ENCODE measurements at places on chromosomes 2 and 18.
A peak's percentile ranks its signal among the peaks of the same experiment; 100 is the strongest.

DNA sequence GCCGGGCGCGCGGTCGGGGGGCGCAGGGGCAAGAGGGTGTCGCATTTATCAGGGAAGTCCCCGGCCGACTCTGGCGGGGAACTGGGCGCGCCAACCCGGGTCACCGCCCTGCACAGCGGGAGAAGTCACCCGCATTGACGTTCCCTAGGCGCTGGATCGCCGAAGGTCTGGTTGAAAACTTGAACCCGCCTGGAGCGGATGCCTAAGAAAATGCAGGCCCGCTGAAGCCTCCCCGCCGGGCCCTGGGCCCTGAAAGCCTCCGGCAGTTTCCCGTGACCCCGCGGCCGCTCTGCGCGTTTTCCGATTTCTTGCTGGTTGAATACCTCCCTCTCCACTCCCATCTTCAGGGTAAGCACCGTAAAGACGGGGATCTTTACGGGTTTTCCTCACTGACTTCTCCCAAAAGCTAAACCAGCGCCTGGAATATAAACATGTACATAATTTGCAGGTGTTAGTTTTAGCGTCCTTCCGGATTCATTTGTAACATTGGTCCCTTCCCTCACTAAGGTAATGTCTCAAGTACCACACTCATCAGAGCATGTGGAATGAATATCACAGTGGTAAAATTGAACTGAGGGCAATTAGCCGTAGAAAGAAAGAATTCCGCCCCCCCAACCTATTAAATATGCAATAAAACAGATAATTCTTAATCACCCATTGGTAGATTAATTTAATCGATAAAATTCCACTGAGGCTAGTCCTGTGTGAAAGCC, 675 bp upstream of the SPIRE1 start:
- peak; percentile 67 for DNase-seq

DNA sequence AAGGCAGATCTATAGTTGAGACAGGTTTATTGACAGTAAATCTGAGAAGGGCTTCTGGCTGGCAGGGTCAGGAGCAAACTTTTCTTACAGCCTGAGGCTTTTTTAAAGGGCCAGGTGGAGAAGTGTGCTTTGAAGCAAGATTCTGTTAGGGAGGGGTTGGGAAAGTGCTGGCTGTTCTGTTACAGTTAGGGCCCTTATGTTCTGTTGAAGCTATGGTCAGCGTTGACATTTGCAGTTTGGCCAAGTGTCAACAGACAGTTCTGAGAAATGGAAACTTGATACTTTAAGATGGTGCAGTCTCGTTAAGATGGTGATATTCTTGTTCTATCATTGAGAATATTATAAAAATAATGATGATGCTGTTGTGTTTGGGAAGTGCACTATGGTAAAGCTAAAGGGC, 154.2 kb downstream of the RDH14 start:
- no peak for DNase-seq

DNA sequence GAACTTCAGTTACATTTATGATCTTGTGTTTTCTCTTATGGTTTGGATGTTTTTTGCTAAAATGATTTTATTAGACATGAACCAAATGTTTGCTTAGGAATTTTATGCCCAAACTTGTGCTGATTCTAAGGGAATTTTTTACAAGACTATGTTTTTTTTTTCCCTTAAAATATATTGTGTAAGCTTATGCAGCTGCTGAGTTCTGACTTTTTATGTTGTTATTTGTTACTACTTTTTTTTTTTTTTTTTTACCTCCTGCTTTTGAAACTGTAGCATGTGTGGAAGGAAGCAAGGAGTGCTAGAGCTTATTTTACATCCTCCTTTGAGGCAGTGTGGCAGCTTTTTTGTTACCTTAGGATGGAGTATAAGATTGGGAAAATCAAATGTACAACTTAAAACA, 6.0 kb upstream of the DNAH7 start:
- no peak for DNase-seq

DNA sequence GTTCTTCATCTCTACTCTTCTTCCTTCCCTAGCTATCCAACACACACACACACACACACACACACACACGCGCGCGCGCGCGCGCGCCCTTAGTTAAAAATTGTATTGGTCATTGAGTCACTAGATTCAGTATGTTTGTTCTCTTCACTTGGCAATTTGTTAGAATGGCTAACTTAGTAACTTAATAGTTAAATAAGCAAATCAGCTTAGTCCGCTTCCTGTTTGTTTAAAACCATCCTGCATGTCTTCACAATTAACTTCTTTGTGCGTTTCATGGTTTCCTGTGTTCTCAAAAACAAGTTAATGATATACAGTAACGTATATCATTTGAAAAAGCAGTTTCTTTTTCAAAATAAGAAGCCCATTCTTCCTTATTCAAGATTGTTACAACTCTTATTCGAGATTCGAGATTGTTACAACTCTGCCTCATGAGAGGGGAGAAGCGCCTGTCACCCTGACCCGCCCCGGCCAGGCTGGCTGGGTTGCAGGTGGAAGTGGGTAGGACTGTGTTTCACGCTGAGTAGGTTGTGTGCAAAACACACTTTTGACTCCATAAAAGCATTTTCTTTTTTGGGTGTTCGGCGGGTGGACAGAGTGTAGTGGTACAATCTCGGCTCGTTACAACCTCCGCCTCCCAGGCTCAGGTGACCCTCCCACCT, 9.5 kb upstream of the CNNM3 start:
- no peak for DNase-seq

DNA sequence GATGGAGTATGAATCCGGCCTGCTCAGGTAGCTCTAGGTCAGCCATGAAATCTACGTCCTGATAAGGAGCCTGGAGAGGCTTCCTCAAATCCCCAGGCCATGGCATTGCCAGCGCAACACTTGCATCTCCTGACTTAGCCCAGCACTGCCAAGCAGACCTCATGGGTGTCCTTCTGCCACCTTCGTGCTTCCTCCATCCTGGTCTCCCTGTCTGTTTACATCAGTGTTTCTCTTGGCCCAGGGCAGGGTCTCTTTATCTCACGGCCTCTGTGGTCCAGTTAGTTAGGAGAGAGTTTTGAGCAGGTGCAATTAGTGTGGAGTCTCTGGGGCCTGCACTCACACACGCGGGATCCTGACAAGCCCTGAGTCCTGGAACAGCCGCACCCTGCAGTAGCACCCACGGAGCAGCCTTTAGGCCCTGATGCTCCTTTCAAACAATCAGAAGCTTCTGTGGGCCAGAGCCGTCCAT, 193.1 kb upstream of the ARL4C start:
- DNase-seq = no peak

DNA sequence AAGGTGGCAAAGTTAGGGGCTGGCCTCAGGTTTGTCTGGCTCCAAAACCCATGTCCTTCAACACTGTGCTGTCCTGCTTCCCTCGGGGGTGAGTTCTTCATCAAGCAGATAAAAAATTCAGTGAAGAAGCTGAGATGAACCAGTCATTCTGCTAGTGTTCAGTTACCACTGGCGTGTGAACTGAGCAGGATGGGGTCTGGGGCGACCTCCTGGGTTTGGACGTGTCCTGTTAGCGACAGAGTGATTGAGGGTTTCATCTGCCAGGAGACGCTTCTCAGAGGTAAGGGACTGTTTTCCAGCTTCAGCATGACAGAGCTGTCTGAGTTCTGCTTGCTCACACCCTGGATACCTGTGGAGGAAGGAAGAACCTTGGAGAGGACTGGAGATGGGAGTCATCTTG, 14.6 kb downstream of the CEP68 start:
- DNase-seq = no peak

DNA sequence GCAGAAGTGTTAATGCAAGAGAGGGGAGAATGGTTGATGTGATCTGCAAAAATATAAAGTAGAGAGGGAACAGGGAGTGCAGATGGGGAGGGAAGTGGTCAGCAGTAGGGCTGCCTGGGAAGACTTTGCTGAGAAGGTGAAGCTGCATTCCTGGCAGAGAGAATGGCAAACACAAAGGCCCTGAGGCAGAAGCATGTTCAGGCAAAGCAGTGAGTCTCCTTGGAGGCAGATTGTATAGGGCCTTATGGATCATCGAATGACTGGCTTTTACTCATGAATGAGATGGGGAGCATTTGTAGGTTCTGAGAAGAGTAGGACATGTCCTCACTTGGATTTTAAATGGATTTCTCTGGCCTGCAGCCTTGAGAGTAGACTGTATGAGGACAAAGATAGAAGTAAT, 9.5 kb downstream of the ITGA6 start:
- no peak for DNase-seq

- DNase-seq = no peak
These were observed 22.4 kb downstream of the CARF start for GRCh38 chr2:202934456-202934855.

DNA sequence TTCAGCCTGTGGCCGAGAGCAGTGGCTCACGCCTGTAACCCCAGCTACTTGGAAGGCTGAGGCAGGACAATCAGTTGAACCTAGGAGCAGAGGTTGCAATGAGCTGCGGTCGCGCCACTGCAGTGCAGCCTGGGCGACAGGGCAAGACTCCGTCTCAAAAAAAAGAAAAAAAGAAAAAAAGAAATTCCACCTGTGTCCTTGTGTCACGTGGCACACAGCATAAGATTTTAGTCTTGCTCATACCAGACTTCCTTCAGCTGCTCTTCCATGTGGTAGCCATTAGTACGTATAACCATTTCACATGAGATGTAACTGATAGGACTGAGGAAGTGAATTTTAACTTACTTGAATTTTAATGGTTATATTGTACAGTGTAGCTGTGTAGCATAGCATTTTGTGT, 4.0 kb downstream of the NOP58 start:
- DNase-seq = no peak

- DNase-seq = peak; percentile 20
These were observed 235.4 kb downstream of the NDUFA10 start for GRCh38 chr2:239789711-239790110.

GRCh38 chr18:63832470-63832869, 55.0 kb upstream of the SERPINB2 start:
- no peak for DNase-seq

GRCh38 chr2:160956243-160956802, 203.9 kb upstream of the TANK start:
- DNase-seq = peak; percentile 48

GRCh38 chr18:34514957-34515356, 195.1 kb upstream of the DTNA start:
- no peak for DNase-seq

GRCh38 chr2:43391878-43392215, 165.4 kb upstream of the ZFP36L2 start:
- no peak for DNase-seq

GRCh38 chr18:44691148-44691925, 10.6 kb downstream of the SETBP1 start:
- no peak for DNase-seq

- no peak for DNase-seq
These were observed 171.8 kb downstream of the UBR3 start for GRCh38 chr2:169999054-169999453.

DNA sequence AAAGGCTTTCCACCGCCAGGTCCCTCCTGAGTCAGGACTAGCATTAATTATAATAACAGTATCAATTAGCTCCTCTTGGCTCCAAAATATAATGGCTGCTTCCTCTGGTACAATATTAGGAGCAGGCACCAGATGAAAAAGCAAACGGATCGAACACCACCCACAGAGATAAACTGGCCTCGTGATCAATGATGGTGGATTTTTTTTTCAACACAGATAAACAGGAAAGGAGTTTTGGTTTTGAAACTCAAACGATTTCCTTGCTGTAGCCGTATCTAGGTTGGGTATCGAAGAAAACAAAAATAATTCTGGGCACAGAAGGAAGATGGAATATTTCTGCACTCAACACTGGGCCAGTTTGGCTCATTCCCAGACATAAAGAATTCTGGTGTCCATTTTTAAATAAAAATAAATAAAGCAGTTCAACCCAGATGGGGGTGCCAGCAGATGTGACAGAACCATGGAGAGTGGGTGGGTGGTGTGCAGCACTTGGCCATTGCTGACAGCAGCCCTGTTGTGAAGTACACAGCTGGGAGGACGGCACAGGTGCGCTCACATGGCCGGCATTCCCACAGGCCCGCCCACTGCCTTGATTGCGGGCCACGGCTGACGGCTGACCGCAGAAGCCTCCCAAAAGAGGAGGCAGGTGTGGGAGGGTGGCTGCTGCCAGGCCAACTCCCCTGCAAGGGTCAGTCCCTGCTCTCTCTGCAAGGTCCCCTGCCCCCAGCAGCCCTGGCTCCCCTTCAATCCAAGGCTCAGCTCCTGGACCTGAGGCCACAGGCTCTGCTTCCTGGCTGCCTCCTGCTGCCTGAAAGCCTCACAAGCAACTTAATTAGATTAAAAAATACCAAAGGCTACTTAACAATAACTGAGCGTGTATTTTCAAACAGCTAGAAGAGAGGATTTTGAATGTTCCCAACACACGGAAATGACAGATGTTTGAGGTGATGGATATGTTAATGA, 351.9 kb upstream of the ID2 start:
- no peak for DNase-seq

DNA sequence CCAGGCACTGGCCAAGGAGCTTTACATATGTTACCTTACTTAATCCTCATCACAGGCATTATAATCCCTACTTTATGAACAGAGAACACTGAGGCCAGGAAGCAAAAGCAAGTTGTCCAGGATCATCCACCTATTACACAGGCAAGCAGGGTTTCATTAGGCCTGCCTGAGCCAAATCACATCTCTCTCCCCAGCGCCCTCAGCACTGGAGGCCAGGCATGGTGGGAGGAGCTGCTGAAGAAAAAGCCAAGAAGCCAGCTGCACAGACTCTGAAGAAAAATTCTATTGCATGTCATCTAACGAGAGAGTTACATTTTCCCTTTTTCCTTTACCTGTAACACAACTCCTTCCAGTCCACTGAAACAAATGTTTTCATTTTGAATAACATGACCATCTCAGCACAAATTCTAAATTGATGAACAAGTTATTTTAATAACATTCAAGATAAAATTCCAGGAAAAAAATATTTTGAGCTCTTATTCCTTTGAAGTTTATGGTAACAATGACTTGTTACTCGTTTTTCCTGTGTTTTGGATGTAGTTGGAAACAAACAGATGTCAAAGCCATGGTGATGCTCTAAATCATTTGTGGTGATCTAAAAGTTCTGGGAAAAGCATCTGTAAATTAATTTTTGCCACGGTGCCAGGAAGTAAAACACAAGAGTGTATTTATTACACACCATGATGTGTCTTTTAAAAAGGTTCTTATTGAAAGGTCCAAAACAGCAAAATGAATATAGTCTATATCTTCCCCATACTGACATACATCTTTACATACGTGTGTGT, 139.0 kb upstream of the ITGB6 start:
- peak; percentile 57 for DNase-seq

DNA sequence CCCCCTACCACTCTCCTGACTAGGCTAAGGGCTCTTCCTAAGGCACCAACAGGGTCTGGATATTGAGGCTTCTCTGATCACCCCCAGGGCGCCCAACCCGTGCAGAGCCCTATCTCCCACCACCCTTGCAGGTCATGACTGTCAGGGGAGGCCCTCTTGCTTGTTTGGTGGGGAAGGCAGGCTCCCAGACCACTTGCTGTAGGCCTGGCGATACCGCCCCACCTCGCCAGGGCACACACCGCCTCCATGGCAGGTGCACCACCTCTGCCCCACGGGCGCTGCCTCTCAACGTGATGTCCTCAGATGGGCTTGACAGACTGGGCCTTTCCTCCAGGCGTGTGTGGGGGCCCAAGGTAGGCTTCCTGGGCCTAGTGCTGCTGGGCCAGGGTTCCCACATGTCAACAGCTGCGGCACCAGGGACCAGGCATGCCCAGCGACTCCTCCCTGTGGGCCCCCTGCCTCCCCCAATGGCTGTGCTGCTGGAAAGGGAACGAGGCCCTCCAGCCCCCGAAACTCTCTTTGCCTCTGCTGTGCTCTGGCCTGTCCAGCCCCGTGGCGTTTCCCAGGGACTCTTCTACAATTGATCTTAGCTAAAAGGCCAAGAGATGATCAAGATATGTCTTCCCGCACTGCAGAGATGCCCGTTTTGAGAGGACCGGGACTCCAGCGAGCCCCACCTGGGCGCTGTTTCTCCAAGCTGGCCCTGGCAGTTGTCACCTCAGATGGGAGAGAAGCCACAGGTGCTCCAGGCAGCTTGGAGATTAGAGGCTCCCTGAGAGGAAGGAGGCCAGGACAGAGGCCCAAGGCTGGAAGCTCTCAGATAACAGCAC, 7.5 kb downstream of the NPPC start:
- peak; percentile 26 for DNase-seq

Measured in Right ventricle myocardium superior (tissue), 1 donor.